ENCODE measurements at places on chromosomes 12 and 14. TPM values are rescaled to one million over a fixed set of nuclear protein-coding genes. Genes with fewer than 3 reads are reported as not detected.
A peak's percentile ranks its signal among the peaks of the same experiment; 100 is the strongest.

Gene C1R
- 284 TPM for polyA plus RNA-seq

Gene AQP5
- not detected for polyA plus RNA-seq

Gene KRT7
- 3.1 TPM for polyA plus RNA-seq

Gene SDR9C7
- not detected for polyA plus RNA-seq

Gene C1S
- polyA plus RNA-seq: 507 TPM

GRCh38 chr14:26175658-26176057 lies 422.2 kb downstream of the NOVA1 start:
- DNase-seq: no peak

GRCh38 chr12:51863933-51864832 lies 15.7 kb upstream of the FIGNL2 start:
- no peak for DNase-seq

DNA sequence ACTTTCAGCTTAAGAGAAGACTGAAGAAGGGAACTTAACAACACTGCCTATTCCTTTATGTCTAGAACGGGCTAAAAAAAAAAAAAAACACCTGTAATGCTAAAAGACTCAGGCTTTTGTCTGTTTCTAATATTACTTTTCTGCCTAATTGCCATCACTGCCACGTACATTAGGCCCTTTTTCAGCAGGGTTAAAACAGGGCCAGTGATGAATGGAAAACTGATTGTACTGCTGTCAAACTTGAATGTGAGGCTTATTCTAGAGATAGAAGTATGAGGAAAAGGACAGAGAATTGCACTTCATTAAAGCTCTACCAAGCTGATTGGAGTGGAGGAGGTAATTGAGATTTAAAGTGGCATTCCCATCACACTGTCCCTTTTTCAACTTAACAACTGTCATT lies 535.8 kb downstream of the PRKD1 start:
- DNase-seq: no peak

GRCh38 chr12:44377443-44378187 lies 498.5 kb downstream of the NELL2 start:
- DNase-seq: no peak

DNA sequence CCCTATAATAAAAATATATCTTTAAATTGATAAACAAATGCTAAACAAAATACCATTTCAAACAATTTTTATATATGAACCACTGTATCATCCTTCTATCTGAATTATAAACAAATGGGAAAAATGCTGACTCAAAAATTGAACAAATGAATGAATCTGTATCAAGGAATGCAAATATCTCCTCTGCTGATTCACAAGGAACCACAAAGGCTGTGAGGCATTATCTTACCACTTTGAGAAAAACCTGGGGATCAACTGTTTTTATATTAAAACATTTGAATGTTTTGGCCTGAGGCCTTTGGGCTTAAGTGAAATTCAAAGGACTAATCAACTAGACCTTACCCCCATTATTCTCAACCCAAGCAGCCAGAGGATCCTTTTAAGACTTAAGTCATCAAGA lies 86.3 kb downstream of the EML5 start:
- DNase-seq: peak; percentile 55

DNA sequence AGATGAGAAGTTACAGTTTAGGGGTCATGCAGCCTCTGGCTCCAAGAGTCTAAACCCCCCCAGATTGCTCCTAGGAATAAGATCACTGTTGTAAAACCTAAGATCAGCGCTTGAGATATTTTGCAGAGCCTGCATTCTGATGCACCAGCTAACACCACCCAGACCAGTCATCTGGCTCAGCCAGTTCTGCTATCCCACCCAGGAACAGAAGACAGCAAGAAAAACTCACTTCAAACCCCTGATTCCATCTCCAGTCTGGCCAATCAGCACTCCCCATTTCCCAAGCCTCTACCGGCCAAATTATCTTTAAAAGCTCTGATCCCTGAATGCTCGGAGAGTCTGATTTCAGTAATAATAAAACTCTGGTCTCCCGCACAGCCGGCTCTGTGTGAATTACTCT lies 158.6 kb downstream of the ZNF664 start:
- no peak for DNase-seq

GRCh38 chr12:53493610-53494391 lies 5.5 kb downstream of the MAP3K12 start:
- no peak for DNase-seq

- no peak for DNase-seq
Observed at GRCh38 chr14:47270715-47271114, 404.7 kb downstream of the MDGA2 start.

Data from fibroblast of lung (primary cell).